Activated CD4-positive, CD25-positive, alpha-beta regulatory T cell treated with anti-CD3 and anti-CD28 coated beads, Interleukin-2, amount 50 U/mL, for 72 hours (primary cell): ENCODE measurements at places on chromosomes 7 and 10.

GRCh38 chr10:66329147-66329546, 596.7 kb upstream of the LRRTM3 start:
- DNase-seq, result no peak

GRCh38 chr7:66630531-66630930, 1.9 kb downstream of the KCTD7 start:
- no peak for DNase-seq

DNA sequence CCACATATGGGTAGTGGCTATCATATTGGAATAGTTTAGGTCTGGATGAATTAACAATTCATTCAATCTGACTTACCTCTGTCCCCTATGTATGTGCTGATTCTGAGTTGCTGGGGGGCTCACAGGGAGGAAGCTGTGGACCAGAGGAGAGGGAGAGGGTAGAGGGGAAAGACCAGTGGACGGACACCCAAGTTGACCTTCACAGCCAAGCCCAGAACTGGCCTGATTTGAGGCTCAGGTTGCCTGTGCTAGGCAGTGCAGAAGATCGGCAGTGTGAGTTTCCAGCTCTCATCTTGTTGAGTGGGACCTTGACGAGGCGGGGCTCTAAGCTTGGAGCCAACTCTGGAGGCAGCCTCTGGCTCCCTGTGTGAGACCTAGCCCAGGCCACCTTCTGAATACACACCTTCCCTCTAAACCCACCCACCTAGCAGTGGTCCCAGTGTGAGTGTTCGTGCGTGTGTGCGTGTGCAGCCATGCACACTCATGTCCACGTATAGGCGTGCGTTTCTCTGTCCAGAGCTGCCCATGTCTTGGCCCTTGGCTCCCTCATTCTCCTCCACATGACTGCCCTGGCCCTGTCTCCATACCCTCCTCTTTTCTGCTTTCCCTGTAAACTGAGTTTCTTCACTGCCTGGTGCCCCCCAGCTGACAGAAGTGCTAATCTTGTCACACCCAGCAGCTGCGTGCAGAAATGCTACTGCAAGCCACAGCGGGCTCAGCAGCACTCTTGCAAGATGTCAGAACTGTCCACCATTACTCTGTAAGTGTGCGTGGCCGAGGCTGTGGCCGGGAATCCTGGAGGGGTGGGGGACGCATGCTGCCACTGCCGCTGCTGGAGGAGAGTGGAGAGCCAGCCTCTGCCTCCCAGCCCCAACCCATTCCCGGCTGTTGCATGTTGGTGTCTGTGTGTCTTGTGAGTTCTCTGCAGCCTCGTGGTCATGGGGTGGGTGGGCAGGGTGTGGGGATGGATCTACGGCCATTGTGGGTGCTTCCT, 47.6 kb downstream of the ADCYAP1R1 start:
- DNase-seq, result peak; percentile 19

DNA sequence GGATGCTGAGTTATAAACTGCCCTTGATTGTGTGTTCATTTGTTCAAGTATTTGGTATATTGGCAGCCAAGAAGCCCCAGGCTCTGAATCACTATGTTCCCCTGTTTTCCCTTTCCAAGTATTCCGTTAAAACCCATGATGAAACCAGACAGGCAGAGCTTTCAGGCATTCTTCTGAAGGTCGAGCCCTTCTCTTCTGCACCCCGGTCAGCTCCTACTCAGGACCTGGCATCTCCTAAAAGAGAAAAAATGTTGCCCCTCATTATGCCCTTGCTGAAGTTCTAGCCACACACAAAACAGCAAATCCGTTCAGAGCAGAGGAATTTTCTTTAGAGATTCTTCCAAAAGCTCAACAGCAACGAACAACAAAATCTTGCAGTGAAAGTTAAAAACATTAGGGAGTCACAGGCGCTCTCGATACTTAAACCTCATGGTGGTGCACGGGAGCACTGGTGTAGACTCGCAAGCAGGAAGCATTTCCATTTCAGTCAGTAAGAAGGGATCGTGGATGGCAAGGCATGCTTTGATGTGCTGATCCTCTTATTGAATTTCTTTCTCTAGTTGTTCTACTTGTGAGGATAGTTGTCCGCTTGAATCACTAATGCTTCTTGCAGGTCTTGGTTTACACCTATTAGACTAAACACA, 264.9 kb downstream of the SKIDA1 start:
- DNase-seq, result no peak

DNA sequence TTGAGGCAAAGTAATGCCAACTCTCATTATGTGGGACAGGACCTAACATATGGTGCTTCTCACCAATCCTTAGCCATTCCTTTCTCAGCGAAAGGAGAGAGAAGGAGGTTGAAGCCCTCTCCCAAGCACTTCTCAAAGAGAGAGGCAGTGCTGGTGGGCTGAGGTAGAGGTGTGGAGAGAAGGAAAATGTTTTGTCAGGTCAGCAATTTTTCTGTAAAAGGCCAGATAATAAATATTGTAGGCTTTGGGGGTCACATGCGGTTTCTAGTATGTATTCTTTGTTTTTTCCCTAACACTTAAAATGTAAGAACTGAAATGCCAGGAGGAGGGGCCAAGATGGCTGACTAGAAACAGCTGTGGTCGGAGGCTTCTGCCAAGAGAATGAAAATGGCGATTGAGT, 225.0 kb upstream of the NPY start:
- no peak for DNase-seq

DNA sequence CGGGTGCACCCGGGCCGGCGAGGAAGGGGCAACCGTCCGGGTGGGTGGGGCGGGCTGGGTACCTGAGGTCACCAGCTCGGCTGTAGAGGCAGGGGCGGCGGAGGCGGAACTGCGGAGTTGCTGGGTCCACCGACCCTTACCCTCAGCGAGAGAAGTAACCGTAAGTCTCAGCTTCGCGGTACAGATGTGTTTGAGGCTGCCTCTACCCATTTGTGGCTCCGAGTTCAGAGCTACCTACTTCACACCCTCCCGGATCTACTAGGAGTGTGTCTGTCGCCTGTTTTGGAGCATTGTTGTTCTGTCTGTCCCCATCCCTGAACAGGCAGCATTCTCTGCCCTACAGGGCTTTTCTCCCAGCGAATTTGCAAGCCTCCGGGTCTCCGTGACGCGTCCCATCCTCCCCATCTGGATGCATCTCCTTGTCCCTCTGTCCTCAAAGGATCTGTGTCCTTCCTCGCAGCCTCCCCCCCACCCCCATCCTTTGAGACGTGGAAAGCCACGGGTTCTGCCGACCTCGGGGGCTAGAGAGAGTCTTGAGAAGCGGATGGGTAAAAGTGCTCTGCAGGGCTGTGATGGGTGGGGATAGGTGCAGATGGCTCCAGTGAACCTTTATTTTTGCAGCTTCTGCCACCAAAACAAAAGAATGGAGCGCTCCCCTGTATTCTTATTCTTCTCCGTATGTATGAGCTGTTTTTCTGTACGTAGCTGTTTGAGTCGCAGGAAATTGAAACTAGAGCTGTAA, 757 bp downstream of the ANKIB1 start:
- peak; percentile 31 for DNase-seq

- DNase-seq, result no peak
Observed at GRCh38 chr7:25028370-25029021, 48.5 kb upstream of the OSBPL3 start.

DNA sequence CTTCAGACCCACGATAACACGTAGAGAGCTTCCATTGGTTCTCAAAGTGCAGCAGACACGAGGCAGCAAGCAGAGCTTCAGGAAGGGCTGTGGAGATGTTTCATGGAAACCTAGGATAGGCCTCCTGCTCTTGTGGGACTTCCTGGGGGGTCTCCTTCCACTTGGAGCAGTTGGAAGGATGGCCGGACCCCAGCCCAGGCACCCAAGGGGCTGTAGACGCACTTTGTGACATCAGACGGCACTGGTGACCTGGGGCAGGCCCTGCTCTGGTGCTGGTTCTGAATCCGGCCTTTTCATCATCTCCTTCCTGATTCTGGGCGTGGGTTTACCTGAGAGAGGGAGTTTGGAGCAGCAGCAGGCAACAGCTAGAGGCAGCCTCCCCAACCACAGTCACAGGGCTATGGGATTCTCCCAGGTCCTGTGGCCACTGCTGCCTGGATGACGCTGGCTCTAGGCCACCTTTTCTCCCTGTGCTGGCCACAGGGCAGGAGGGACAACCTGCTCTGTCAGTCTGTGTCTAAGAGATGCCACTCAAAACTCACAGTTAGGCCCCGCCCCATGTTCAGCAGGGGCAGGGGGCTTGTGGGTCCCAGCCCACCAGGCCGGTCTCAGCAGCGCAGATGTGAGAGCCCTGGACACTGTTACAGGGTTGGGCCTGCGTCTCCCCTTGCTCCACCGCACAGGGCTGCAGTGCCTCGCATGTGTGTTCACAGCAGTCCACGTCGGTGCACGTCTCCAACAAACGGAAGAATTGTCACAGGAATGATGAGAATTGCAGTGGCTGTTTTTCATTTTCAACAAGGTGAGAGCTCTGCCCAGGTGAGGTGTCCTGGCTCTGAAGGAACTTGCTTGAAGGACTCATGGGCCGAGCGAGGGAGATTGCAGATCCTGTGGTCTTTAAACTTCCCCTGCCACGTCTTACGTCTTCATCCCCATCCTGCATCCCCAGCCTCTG, 569.3 kb downstream of the TCERG1L start:
- DNase-seq, result no peak

DNA sequence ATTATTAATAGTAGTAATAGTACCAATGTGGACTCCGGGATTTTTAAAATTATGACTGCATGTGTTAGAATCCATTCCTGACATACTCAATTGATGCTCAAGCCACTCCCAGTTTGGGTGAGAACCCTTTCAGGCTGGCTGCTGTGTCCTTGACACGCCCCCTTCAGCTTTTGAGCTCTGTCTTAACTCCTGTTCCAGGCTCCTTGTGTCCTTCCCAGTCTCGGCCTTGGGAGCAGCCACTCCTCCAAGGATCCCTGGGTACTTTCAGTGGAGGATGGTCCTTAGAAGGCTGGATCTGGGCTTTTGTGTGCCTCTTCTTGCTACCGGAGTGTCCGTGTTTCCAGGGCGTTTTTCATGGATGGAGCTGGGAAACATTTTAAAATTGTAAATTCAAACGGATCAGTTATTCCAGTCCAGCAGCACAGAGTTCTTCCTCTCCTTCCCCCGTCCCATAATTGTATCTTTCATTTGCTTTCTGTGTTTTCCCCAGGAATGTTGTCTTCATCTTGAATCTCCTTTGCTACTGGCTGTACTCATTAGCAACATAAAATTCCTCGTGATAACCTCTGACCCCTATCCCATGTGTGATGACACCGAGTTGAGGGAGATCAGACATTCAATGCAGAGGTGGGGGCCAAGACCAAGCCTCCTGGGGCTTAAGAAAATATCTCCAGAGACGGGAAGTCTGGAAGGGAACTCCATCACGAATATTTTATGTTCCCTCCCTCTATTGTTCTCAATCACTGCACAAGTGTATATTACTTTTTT, 40.0 kb upstream of the PFKFB3 start:
- DNase-seq, result no peak

- DNase-seq, result no peak
Observed at GRCh38 chr7:42982604-42983115, 50.5 kb downstream of the MRPL32 start.

GRCh38 chr10:68829952-68830351, 2.6 kb downstream of the STOX1 start:
- no peak for DNase-seq

DNA sequence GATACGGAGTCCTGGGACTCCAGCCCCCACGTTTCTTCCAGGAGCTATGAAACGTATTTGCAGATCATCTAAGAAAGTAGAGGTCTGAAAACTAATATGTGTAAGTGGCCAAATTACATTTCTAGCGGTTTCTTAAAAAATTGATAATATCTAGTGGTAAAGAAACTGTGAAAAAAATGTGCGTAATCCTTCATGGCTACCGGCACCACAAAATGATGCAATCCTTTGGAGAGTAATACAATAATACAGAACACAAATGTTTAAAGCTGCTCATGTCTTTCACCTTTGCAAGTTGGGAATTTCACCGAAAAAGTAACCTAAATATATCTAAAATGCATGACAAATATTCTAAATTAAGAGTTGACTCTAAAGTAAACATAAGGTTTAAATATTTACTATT, 742.1 kb downstream of the GRID1 start:
- DNase-seq, result no peak

GRCh38 chr10:79202188-79203013, 133.6 kb downstream of the ZMIZ1 start:
- DNase-seq, result peak; percentile 42

GRCh38 chr7:93890464-93891068, at the start of gene TFPI2:
Gene TFPI2 (minus strand): TSS chr7:93890753. CDS start chr7:93890678, 75 bp downstream.
- no peak for DNase-seq

DNA sequence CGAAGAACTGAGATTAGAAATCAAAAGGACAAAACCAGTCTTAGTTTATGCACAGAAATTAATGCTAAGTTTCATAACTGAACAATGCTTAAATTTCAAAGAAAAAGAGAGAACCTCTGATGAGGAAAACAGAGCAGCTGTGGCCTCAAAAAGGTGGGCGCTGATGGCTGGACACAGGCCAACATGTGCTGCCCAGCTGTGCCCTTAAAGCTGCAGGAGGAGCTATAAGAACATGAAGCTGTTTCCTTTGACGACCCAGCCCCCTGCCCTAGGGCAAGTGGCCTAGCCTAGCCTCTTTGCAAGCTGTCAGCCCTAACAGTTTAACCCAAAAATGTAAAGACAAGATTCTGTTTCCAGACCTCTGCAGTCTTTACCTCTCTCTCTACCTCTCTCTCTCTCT, 107.7 kb downstream of the GRID1 start:
- DNase-seq, result no peak

GRCh38 chr7:141234335-141235105, 160.7 kb downstream of the TMEM178B start:
- no peak for DNase-seq

DNA sequence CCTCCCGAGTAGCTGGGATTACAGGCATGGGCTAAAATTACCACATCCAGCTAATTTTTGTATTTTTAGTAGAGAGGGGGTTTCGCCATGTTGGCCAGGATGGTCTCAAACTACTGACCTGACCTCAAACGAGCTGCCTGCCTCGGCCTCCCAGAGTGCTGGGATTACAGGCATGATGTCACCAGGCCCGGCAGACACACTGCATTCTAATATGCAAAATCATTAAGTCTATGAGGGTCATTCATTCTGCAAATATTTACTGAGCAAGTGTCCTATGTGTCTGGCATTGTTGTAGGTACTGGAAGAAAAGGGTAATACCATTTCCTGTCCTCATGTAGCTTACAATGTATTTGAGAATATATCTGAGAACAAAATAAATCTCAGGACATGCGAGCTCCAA, 2.7 kb downstream of the PUS7 start:
- no peak for DNase-seq

GRCh38 chr7:625376-625971, 101.0 kb upstream of the DNAAF5 start:
- DNase-seq, result no peak

DNA sequence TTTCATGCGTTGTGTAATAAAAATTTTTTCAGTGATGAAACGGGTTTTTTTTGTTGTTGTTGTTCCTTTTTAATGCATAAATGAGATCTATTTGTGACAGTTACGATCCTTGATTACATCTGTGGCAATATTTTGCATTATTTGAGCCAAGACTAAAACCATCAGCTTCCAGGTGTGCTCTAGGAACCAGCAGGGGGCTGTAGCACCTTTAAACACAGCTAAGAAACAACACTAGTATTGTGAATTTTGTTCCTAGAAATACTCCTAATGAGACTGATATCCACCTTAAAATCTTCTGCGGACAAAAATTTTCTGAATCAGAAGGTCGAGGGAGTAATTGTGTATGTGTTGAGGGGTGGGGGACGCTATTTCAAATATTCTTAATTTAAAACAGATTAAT, 52.6 kb downstream of the FGFBP3 start:
- DNase-seq, result no peak

GRCh38 chr7:152006336-152006735, 19.1 kb upstream of the GALNT11 start:
- no peak for DNase-seq

- DNase-seq, result no peak
Observed at GRCh38 chr7:53418834-53419482, 383.5 kb downstream of the POM121L12 start.
